SJCRH30 (cell line): ENCODE measurements at places on chromosomes 16 and 17. TPM values are rescaled to one million over a fixed set of nuclear protein-coding genes. Genes with fewer than 3 reads are reported as not detected.

Gene CRHR1
- total RNA-seq: not detected in 2 replicates

Gene SOX9
- total RNA-seq: 104 and 105 TPM in 2 replicates

Gene CALB2
- not detected in 2 replicates for total RNA-seq

Gene CD300E
- total RNA-seq: 0.22 TPM in 1 of 2 replicates, not detected in the other

Gene ABCC3
- 0.10 and 0.16 TPM in 2 replicates for total RNA-seq

Gene PHOSPHO1
- total RNA-seq: 0.43 TPM in 1 of 2 replicates, not detected in the other

Gene MYL4
- total RNA-seq: 58.4 and 61.9 TPM in 2 replicates

Gene CDH13
- 30.8 and 34.5 TPM in 2 replicates for total RNA-seq

Gene HSPB9
- 0.28 and 0.32 TPM in 2 replicates for total RNA-seq

Gene CDIP1
- 28.6 and 31.0 TPM in 2 replicates for total RNA-seq

Gene MPHOSPH6
- 31.0 and 35.5 TPM in 2 replicates for total RNA-seq

Gene ZG16
- total RNA-seq: not detected in 2 replicates

Gene NAA60
- 14.1 and 21.7 TPM in 2 replicates for total RNA-seq

Gene ASGR1
- total RNA-seq: 0.79 and 0.84 TPM in 2 replicates

Gene ZPBP2
- not detected in 2 replicates for total RNA-seq

Gene TMEM235
- total RNA-seq: 0.10 TPM in 1 of 2 replicates, not detected in the other

Gene FBXW10
- total RNA-seq: 0.15 and 0.20 TPM in 2 replicates

Gene RAB34
- total RNA-seq: 191 and 201 TPM in 2 replicates

Gene PRAC1
- not detected in 2 replicates for total RNA-seq

Gene ABCC12
- total RNA-seq: not detected in 2 replicates

Gene ARHGAP44
- total RNA-seq: 0.48 and 1.6 TPM in 2 replicates

Gene ALOXE3
- not detected in 2 replicates for total RNA-seq

Gene CD79B
- total RNA-seq: 0.48 and 1.2 TPM in 2 replicates

Gene MRTFB
- 10.3 and 16.1 TPM in 2 replicates for total RNA-seq

Gene ATAD5
- 28.3 and 37.6 TPM in 2 replicates for total RNA-seq

Gene RHBDF1
- total RNA-seq: 24.1 and 25.3 TPM in 2 replicates

Gene ANKS3
- 10.0 and 10.9 TPM in 2 replicates for total RNA-seq

Gene KRT23
- total RNA-seq: not detected in 2 replicates

Gene RASL10B
- total RNA-seq: 28.3 and 29.2 TPM in 2 replicates

Gene ATXN2L
- 55.0 and 68.3 TPM in 2 replicates for total RNA-seq

Gene PLXDC1
- 0.06 TPM in 1 of 2 replicates, not detected in the other for total RNA-seq

Gene RCVRN
- 0.06 TPM in 1 of 2 replicates, not detected in the other for total RNA-seq

Gene CDH5
- total RNA-seq: 0.16 and 0.25 TPM in 2 replicates

Gene SCN4A
- total RNA-seq: 12.4 and 14.3 TPM in 2 replicates

Gene ACLY
- total RNA-seq: 137 and 141 TPM in 2 replicates

Gene OR1A1
- not detected in 2 replicates for total RNA-seq

Gene TNFRSF17
- total RNA-seq: not detected in 2 replicates

Gene SLC22A31
- 0.18 TPM in 1 of 2 replicates, not detected in the other for total RNA-seq

Gene GDPD1
- 0.20 and 0.49 TPM in 2 replicates for total RNA-seq

Gene RASD1
- not detected in 2 replicates for total RNA-seq

Gene CCDC92B
- not detected in 2 replicates for total RNA-seq

Gene PYY
- total RNA-seq: not detected in 2 replicates

Gene ABCA5
- 0.13 TPM in 1 of 2 replicates, not detected in the other for total RNA-seq
